ENCODE measurements at places on chromosomes 12 and 14. TPM values are rescaled to one million over a fixed set of nuclear protein-coding genes. Genes with fewer than 3 reads are reported as not detected.
A peak's percentile ranks its signal among the peaks of the same experiment; 100 is the strongest.

NDRG2 gene
- total RNA-seq, result 40.2 TPM

RAD51AP1 gene
- 3.4 TPM for total RNA-seq

PIK3C2G gene
- total RNA-seq, result 8.7 TPM

- peak; percentile 23 for DNase-seq
Observed at GRCh38 chr12:66352197-66352596, 49.9 kb downstream of the HELB start.

GRCh38 chr12:116222358-116222757, 55.1 kb downstream of the MED13L start:
- peak; percentile 46 for DNase-seq

GRCh38 chr14:95611293-95611880, 74.8 kb upstream of the TCL1B start:
- DNase-seq, result no peak

DNA sequence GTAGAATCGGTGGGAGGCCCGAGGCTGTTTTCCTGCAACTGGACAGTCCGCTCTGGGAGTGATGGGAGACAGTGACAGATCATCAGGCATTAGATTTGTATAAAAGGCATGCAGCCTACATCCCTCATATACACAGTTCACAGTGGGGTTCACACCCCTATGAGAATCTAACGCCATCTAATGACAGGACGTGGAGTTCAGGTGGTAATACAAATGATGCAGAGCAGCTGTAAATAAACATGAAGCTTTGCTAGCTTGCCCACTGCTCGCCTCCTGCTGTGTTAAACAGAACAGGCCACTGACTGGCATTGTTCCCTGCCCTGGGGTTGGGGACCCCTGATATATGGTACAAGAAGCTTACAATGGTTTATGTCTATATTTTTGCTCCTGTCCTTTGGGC, 179.0 kb downstream of the LRFN5 start:
- no peak for DNase-seq

All from umbilical cord (tissue), 2 donors.